ENCODE measurements at places on chromosomes 5 and 9.

- no peak for DNase-seq
Measured at GRCh38 chr5:54607006-54607405, 89.4 kb downstream of the SNX18 start.

DNA sequence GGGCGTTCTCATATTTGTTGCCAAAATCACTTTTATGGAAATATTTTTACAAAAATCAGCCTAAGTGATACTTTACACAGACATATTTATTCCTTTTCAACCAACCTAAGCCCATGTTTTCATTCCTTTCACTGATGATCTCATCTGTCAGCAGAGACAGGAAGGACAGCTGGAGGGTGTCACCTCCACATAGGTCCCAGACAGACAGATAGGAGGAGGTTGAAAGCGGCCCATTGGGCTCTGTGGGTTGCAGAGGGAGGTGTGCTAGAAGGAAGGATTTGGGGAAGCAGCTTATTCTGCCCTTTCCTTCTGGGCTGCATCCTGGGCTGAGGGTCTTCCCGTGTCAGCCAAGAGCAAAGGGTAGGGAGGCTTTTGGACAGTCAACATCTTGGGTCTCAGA is 26.0 kb upstream of the SEMA4D start:
- DNase-seq = no peak

GRCh38 chr9:125863923-125864322 is 116.8 kb downstream of the PBX3 start:
- DNase-seq = no peak

GRCh38 chr5:138568061-138568824 is 7.0 kb downstream of the HSPA9 start:
- no peak for DNase-seq

GRCh38 chr9:131630205-131630831 is 85.0 kb downstream of the PRRT1B start:
- no peak for DNase-seq

Measured in fibroblast of skin of right quadriceps (primary cell).